ENCODE measurements at places on chromosomes 7 and 10. TPM values are rescaled to one million over a fixed set of nuclear protein-coding genes. Genes with fewer than 3 reads are reported as not detected.

The OR9A2 gene
- total RNA-seq = not detected

The DRGX gene
- not detected for total RNA-seq

The MMRN2 gene
- 262 TPM for total RNA-seq

The CDHR3 gene
- total RNA-seq = 2.1 TPM
